Left ventricle myocardium inferior (tissue), 1 donor: ENCODE measurements at places on chromosomes 13 and 19. TPM values are rescaled to one million over a fixed set of nuclear protein-coding genes. Genes with fewer than 3 reads are reported as not detected.

ATCAY gene
- not detected for total RNA-seq

KLK3 gene
- not detected for total RNA-seq

ACP5 gene
- 3.1 TPM for total RNA-seq

ZNF681 gene
- total RNA-seq = 0.25 TPM

KASH5 gene
- not detected for total RNA-seq

SLC17A7 gene
- 0.99 TPM for total RNA-seq

FCHO1 gene
- 0.71 TPM for total RNA-seq

KIR3DL2 gene
- not detected for total RNA-seq

ZGLP1 gene
- 0.74 TPM for total RNA-seq

DCT gene
- 0.16 TPM for total RNA-seq

SIGLEC8 gene
- 0.16 TPM for total RNA-seq

DNA sequence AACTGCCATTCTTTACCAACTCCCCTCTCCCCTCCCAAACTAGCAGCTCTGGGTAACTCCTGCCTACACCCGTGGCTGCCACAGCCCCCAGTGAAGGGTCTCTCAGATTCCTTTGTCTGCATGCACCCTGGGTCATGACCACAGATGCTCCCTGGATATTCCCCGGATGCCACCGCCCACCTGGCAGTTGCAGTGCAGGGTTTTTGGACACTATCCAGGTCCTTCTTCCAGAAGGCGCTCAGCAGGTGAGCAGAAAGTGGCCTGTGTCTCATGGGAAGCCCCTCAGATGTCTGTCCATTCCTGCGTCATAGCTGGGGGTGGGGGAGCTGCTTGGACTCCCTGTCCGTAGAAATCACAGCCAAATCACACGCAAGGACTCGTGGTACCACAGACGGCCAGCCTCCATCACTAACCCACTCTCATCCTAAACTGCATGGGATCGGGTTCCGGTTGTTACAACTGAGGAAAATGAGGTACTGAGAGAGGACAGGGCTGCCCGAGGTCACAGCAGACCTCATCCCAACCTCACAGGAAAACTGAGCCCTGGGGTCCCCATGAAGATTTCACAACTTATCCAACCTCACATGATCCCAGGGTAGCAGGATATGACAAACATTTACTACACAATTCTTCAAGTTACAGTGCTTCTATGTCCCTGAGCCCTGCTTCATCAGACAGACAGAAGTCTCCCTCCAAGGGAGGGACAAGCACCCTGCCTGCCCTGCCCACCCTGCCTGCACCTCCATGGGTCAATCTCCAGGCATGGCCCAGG is 38.6 kb downstream of the ELL start:
- no peaks in the 10 kb centered on the region for H3K36me3 ChIP-seq
- no peak for DNase-seq
- H3K4me1 ChIP-seq = peaks cover 83% of the 10 kb centered on the region
- H3K27me3 ChIP-seq = no peaks in the 10 kb centered on the region
- no peak overlapping the region for H3K27ac ChIP-seq

- no peak overlapping the region for H3K4me3 ChIP-seq
- no peaks in the 10 kb centered on the region for H3K4me1 ChIP-seq
- no peaks in the 10 kb centered on the region for H3K27me3 ChIP-seq
- DNase-seq = no peak
Observed at GRCh38 chr13:66210677-66211076, 1019.5 kb downstream of the PCDH9 start.

- H3K4me3 ChIP-seq = peak overlapping the region; percentile 93
- H3K36me3 ChIP-seq = peaks cover 61% of the 10 kb centered on the region
- DNase-seq = peak; percentile 92
- peaks cover 68% of the 10 kb centered on the region for H3K4me1 ChIP-seq
- H3K27ac ChIP-seq = peak overlapping the region; percentile 100
Observed at GRCh38 chr13:45340422-45341033, 455 bp downstream of the TPT1 start.

DNA sequence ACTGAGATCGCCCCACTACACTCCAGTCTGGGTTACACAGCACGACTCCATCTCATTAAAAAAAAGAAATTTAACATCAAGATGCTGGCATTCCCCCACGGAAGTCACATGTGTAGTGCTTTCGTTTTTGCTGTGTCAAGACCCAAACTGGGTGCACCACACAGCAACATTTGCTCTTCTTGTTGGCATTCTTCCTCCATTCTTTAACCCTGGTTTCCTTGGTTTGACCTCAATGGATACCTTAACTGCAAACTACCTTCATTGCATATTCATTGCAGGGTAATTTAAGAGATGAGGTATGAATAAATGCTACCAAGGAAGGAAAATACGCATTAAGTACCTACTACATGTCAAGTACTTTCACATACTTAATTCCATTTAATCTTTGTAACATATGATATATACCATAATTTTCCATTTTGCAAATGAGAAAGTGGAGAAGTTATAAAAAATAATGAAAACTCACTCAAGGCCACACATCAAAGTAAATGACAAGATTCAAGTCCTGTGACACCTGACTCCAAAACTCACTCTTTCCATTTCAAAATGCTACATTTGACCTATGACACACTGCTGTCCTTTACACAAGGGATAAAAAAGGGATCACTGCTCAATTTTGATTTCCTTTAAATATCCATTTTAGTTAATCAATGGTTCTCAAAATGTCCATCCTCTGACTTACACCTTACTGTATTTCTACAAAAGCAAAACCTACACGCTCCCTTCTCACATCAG is 59.2 kb downstream of the STK24 start:
- H3K36me3 ChIP-seq = peaks cover 3% of the 10 kb centered on the region
- H3K4me1 ChIP-seq = peaks cover 71% of the 10 kb centered on the region
- H3K27me3 ChIP-seq = no peaks in the 10 kb centered on the region
- DNase-seq = no peak
- H3K4me3 ChIP-seq = no peak overlapping the region
- H3K27ac ChIP-seq = no peak overlapping the region

- H3K36me3 ChIP-seq = no peaks in the 10 kb centered on the region
- H3K4me1 ChIP-seq = no peaks in the 10 kb centered on the region
Observed at GRCh38 chr13:37194428-37194861, 89.0 kb upstream of the CSNK1A1L start.

- no peaks in the 10 kb centered on the region for H3K36me3 ChIP-seq
- no peak for DNase-seq
- no peak overlapping the region for H3K4me3 ChIP-seq
- peaks cover 19% of the 10 kb centered on the region for H3K4me1 ChIP-seq
- no peaks in the 10 kb centered on the region for H3K27me3 ChIP-seq
Observed at GRCh38 chr13:80030491-80030890, 310.4 kb downstream of the SPRY2 start.

GRCh38 chr19:39237200-39238184 is 7.3 kb downstream of the IFNL3 start:
- H3K4me3 ChIP-seq = no peak overlapping the region
- H3K27me3 ChIP-seq = peaks cover 93% of the 10 kb centered on the region
- no peak for DNase-seq
- H3K27ac ChIP-seq = no peak overlapping the region
- no peaks in the 10 kb centered on the region for H3K36me3 ChIP-seq

DNA sequence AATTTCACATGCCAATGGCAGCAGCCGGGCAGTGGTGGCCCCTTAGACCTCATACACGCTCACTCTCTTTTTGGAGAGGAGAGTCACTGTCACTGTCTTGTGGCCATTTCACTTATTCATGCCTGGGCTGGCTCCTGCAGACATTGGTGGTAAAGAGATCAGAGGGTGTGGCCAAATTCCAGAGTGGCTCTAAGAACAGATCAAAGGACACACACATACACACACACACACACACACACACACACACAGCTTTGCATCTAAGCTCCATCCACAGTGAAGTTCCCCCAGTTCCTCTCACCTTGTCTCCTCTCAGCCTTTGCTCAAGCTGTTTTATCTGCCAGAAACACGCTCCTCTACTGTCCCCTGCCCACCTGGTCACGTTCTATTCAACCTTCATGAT is 46.5 kb upstream of the KPNA3 start:
- no peak for DNase-seq
- no peaks in the 10 kb centered on the region for H3K4me1 ChIP-seq
- no peak overlapping the region for H3K4me3 ChIP-seq
- H3K27me3 ChIP-seq = no peaks in the 10 kb centered on the region
- no peak overlapping the region for H3K27ac ChIP-seq
- no peaks in the 10 kb centered on the region for H3K36me3 ChIP-seq

GRCh38 chr13:109226631-109227030 is 559.8 kb downstream of the IRS2 start:
- H3K36me3 ChIP-seq = no peaks in the 10 kb centered on the region
- no peak overlapping the region for H3K27ac ChIP-seq
- no peak overlapping the region for H3K4me3 ChIP-seq
- DNase-seq = no peak
- H3K4me1 ChIP-seq = peaks cover 6% of the 10 kb centered on the region

- no peak overlapping the region for H3K4me3 ChIP-seq
- no peak for DNase-seq
- peaks cover 24% of the 10 kb centered on the region for H3K4me1 ChIP-seq
- H3K27ac ChIP-seq = no peak overlapping the region
- H3K36me3 ChIP-seq = no peaks in the 10 kb centered on the region
- H3K27me3 ChIP-seq = no peaks in the 10 kb centered on the region
Observed at GRCh38 chr19:34508540-34508939, 27.0 kb downstream of the WTIP start.

DNA sequence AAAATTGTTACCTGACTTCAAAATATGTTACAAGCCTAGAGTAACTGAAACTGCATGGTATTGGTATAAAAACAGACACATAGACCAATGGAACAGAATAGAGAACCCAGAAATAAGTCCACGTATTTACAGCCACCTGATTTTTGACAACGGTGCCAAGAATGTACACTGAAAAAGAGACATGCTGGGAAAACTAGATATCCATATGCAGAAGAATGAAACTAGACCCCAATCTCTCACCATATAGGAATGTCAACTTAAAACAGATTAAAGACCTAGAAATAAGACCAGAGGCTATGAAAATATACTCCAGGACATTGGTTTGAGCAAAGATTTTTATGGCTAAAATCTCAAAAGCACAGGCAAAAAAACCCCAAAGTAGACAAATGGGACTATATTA is 76.5 kb downstream of the LATS2 start:
- H3K36me3 ChIP-seq = peaks cover 85% of the 10 kb centered on the region
- no peak for DNase-seq
- H3K4me3 ChIP-seq = no peak overlapping the region
- H3K27me3 ChIP-seq = no peaks in the 10 kb centered on the region
- H3K27ac ChIP-seq = no peak overlapping the region

- peak; percentile 87 for DNase-seq
- H3K36me3 ChIP-seq = peaks cover 16% of the 10 kb centered on the region
- H3K4me1 ChIP-seq = peaks cover 55% of the 10 kb centered on the region
Observed at GRCh38 chr19:18274781-18275356, 617 bp upstream of the IQCN start.

GRCh38 chr13:50123515-50123861 is 108.2 kb downstream of the KCNRG start:
- H3K4me1 ChIP-seq = peaks cover 76% of the 10 kb centered on the region
- peak overlapping the region; percentile 100 for H3K27ac ChIP-seq
- no peak for DNase-seq

DNA sequence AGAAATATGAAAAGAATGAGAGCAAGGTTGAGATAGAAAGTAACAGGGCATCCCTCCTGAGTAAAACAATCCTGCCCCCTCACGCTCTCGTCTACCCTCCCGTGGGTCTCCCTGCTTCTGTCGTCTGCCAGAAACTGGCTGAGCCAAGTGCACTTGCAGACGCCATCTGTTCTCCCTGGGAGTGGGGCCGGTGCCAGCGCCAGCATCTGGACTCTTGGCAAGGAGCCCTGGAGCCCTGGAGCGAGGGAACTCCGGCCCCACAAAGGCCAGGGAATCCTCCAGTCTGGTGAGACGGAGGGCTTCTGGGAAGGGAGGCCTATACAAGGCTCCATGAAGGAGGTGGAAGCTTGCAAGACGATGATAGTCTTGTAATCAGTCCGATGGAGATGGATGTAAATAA is 2.3 kb upstream of the TMEM91 start:
- H3K27me3 ChIP-seq = no peaks in the 10 kb centered on the region
- no peak overlapping the region for H3K4me3 ChIP-seq
- H3K36me3 ChIP-seq = no peaks in the 10 kb centered on the region
- peaks cover 34% of the 10 kb centered on the region for H3K4me1 ChIP-seq
- DNase-seq = peak; percentile 90
